AG20443 (cell line): ENCODE measurements at places on chromosomes 7 and 10.
A peak's percentile ranks its signal among the peaks of the same experiment; 100 is the strongest.

GRCh38 chr10:2920168-2920567, 147.2 kb upstream of the PFKP start:
- DNase-seq, result no peak

GRCh38 chr10:116646502-116646901, 25.7 kb downstream of the PNLIPRP2 start:
- DNase-seq, result no peak

DNA sequence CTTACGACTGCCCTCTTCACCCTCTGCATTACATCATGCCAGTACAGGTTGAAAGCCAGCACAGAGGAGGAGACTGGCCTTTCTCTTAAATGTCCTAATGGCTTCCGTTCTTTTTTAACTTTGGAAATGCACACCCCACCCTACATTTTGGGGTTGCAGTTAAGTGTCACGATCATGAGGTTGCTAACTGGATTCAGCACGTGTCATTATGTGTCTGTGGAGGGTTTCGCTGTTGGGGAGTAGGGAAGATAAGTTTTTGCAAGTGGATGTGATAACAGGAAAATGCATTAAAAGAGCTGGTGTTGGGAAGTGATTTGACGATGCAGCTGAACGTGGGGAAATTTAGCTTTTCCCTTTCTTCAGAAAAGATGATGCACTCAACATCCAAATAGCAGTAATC, 135.9 kb downstream of the LRRC4 start:
- DNase-seq, result no peak

DNA sequence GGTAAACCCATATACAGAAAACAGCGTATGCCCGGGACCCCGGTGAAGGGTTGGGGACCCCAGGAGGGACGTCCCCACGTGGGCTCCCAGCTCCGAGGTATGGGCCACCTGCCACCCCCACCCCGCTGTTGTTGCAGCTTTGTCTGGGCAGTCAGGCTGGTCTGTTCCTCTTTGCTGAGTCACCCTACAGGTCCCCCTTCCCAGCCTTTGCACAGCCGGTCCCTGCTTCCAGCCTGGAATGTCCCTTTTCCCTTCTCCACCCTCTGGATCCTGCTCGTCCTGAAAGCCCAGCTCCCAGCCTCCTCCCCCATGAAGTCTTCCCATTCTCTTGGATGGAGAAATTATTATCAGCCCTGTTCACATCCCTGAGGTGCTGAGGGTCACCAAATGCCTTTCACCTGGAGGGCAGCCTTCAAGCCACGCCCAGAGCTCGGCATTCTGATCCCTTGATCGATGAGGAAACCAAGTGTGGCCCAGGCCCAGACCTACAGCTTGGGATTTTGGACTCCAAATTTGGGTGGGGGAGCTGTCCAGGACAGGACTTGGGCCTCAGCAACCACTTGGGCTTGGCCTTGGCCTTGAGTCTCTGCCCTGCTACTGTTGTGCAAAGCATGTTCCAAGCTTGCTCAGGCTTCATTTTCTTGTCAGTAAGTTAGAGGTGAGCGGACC, 2.6 kb downstream of the CLDN4 start:
- DNase-seq, result no peak

GRCh38 chr10:94383530-94383929, 18.8 kb upstream of the TBC1D12 start:
- DNase-seq, result no peak

- peak; percentile 58 for DNase-seq
Observed at GRCh38 chr7:150378115-150378852, 846 bp upstream of the ZNF775 start.

DNA sequence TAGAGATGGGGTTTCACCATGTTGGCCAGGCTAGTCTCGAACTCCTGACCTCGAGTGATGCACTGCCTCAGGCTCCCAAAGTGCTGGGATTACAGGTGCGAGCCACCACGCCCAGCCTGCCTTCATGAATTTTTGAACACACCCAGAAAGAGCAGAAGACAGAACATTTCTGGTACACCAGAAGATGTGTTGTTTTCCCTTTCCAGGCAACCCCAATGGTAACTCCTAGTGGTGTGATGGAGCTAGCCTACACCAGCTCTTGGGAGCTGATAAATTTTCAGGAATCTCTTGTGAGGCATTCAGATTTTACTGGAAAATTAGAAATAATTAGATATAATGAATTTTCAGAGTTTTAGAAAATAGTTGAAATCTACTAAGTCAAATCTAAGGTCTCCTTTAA, 904 bp upstream of the CCDC7 start:
- peak; percentile 14 for DNase-seq

GRCh38 chr7:143499246-143499645, 21.6 kb downstream of the TAS2R41 start:
- DNase-seq, result peak; percentile 43

DNA sequence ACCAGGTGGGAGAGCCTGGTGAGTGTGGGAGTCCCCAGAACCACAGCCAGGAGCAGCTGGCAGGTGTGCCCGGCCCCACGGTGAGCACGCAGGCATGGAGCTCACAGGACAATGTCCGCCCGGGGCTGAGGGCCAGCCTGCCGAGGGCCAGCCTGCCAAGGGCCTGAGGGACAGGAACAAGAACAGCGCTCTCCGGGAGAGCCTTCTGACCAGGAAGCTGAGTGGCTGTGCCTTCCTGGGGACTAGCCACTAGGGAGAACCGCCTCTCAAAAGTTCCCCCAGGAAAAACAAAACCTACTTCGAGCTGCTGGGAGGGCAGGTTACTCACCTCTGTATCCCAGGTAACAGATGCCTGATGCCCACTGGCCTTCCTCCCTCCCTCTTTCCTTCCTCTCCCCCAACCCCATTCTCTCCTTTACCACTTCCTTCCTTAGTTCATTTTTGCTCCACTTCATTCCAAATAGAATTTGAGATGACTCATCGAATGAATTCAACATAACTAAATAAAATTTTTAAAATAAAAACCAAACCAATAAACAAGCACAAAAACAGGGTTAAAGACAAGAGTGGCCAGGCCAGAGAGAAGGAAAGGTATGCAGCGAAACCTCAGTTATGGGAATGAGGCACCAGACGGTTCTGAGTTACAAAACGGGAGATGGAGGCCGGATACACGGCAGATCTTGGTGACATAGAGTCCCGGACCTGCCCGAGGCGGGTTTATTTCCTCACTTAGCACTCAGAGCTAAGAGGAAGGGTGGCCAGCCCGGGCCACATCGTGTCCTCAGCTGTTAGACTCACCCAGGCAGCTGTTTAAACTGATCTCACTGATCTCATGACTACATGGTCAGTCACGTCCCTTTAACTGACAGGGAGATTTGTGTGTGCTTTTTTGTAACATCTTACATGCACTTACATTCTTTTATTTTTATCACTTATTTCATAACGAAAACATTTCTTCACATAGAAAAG, 128.5 kb downstream of the TNS3 start:
- DNase-seq, result peak; percentile 85

- no peak for DNase-seq
Observed at GRCh38 chr10:59945590-59945989, 39.2 kb upstream of the CCDC6 start.

GRCh38 chr10:18737841-18738240, 78.6 kb downstream of the ARL5B start:
- DNase-seq, result peak; percentile 85

DNA sequence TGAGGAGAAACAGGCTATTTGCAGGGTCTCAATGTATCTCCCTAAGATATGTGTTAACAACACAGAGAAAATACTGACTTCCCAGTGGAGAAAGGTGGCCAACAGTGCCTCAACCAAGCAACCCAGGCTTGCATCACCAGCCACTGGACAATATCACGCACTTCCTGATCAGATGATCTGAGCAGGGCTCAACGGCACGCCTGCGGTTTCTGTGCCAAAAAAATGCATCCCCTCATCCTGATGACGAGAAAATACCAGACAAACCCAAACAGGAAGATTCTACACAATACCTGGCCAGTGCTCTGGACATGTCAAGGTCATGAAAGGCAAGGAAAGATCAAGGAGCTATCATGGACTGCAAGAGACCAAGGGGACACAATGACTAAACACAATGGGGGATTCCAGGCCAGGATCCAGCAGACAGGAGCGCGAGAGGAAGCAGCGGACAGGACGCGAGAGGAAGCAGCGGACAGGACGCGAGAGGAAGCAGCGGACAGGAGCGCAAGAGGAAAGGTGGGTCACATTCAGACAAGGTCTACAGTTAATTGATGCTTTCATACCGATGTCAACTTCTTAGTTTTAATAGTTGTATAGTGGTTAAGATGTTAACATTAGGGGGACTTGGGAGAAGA, 51.1 kb downstream of the GNA12 start:
- no peak for DNase-seq

GRCh38 chr10:19043431-19043830, 5.2 kb upstream of the MALRD1 start:
- no peak for DNase-seq

GRCh38 chr10:124559372-124560132, 97.9 kb downstream of the LHPP start:
- no peak for DNase-seq
